NCI-H748 treated with DMSO at 0.1 percent for 48 hours (cell line): ENCODE measurements at places on chromosomes 7 and 10.

- no peak for DNase-seq
Measured at GRCh38 chr7:14888962-14889361, 13.6 kb downstream of the DGKB start.

DNA sequence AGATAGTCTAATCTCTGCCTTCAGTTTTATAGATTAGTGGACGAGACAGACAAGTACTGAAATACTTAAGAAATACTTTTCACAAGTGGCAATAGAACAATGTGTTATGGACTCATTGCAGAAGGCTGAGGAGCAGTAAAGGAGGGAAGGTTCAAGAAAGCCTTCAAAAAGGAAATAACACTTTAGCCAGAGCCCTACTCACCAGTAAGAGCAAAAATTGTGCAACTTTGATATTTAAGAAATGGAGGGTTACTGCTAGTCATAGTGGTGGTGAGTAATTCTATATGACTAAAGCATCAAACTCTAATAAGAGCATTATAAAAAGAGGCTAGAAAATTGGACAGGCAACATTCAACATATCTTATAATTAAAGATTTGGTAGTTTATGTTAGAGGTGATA lies 28.8 kb downstream of the PTPN12 start:
- DNase-seq = no peak

DNA sequence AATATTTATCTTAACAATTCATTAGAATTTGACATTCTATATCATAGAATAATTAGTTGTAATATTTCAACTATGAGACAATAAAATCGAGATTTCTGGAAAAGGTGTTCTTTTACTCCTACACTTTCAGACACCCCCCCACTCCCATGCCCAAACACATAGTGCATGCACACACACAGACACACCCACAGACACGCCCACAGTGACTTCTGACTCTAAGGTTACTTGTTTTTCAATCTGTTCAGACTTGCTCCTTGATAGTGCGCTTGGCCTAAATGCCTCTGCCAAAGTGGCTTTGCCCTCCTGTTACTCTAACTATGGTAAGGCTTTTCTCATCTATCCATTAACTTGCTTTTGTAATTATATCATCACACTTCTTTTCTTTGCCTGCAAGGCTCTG lies 144.0 kb upstream of the PPP1R3A start:
- DNase-seq = no peak

GRCh38 chr7:121517591-121517990 lies 121.5 kb upstream of the FAM3C start:
- DNase-seq = no peak

- DNase-seq = no peak
Measured at GRCh38 chr10:44650691-44651661, 260.2 kb upstream of the TMEM72 start.

DNA sequence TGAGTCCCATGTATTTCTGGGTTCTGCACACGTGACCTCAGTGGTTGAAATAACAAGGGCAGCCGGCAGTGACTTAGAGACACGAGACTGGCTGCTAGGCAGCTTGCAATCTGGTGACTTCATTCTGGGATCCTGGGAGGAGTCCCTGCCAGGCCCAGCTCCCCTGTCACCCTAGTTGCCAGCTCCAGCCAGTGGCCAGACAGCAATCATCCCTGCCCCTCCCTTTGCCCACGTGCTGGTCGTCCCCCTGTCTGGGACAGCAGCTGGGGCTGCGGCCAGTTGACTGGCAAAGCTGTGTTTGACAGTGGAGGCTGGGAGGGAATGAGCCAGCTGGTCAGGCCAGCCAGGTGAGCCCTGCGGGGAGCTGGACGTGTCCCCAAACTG lies 30.0 kb downstream of the ADGRA1 start:
- DNase-seq = no peak

GRCh38 chr7:105906695-105907094 lies 30.3 kb upstream of the ATXN7L1 start:
- no peak for DNase-seq

- DNase-seq = no peak
Measured at GRCh38 chr7:117350027-117350426, 27.2 kb upstream of the WNT2 start.

DNA sequence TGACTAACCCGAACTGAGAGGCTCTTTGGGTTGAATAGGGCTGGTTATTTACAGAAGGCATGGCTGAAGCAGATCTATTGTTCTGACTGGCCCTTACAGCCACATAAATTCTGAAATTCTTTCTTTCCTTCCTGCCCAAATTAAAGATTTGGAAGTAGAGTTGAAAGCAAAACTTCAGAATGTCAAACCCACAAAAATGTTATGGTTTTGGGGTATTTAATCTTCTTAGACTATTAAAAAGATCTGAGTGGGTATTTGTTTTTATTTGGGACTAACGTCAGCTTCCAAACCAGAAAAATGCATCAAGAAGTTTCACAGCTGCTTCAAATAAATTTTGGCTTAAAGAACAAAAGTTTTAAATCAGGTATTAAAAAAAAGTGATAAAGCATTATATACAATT lies 124.5 kb downstream of the AHR start:
- DNase-seq = no peak

GRCh38 chr7:91034459-91035368 lies 229.5 kb upstream of the FZD1 start:
- peak; percentile 84 for DNase-seq
